ENCODE measurements at places on chromosomes 7 and 10.

DNA sequence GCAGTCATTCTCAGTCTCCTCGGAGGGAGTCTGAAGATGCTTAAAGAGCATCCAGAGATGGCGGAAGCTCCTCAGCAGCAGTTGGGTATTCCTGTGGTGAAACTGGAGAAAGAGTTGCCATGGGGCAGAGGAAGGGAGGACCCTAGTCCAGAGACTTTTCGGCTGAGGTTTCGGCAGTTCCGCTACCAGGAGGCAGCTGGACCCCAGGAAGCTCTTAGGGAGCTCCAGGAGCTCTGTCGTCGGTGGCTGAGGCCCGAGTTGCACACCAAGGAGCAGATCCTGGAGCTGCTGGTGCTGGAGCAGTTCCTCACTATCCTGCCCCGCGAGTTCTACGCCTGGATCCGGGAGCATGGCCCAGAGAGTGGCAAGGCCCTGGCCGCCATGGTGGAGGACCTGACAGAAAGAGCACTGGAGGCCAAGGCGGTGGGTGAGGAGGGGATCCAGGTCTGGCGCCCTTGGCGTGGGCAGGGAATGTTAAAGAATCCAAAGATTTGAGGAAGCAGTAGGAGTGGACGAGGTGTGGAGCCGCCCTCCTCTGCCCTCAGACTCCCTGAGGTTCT lies 2.9 kb downstream of the ZSCAN25 start:
- no peak for DNase-seq

DNA sequence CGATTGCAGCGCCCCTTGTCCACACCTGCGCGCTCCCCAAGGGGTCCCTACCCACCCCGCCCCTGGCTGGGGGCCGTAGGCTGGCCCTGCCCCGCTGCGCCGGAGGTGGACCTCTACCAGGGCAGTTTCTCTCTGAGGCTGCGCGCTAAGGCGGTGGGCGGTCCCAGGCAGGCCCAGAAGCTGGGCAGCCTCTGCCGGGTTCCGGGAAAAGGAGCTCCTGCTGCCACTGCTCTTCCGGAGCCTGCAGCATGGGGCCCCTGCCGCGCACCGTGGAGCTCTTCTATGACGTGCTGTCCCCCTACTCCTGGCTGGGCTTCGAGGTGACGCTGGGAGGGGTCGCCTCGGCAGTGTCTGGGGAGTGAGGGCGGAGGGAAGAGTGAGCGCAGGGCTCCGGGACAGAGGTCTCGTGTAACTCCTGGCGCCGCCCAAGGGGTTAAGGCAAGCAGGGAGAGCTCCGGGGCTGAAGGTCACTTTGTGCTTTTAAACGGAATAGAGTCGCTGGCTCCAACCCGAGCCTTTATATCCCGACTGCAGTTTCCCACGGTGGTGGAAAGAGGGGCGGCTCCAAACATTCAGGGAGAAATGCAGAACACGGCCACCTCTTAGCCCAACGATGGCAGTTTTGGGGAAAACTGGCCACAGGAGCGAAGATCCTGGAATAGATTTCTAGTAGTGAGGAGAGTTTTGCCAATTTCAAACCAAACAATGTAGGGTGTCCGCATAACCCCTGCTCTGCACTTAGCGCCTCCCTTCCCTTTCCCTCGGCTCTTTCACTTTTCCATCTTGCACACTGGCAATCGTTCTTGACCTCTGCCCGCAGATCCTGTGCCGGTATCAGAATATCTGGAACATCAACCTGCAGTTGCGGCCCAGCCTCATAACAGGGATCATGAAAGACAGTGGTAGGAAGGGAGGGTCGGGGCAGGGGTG lies at the start of gene GSTK1:
TSS of gene GSTK1 (plus strand) at position 176 of the 930 bp plus-strand sequence. CDS start at position 249, 73 bp downstream.
- peak; percentile 87 for DNase-seq

GRCh38 chr7:1590476-1590875 lies 20.6 kb upstream of the PSMG3 start:
- DNase-seq: no peak

- no peak for DNase-seq
Measured at GRCh38 chr10:89053555-89053954, 63.0 kb downstream of the FAS start.

GRCh38 chr7:122311734-122312450 lies 7.3 kb upstream of the FEZF1 start:
- DNase-seq: no peak

DNA sequence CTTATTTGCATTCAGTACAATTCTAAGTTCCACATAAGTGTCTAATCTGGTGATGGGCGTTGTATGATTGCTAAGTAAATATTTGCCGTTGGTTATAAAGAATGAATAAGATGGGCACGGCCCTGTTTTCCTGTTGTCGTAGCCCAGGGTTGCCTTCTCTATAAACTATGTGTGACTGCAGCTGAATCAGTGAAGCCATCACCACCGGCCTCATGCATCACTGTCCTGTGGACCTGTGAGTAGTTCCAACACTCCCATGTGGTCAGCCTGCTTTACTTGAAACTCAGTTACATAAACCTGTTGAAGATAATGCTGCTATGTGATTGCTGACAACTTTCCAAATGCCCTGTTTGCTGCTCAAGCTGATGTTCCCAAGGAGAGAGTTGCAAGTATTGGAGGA lies 21.6 kb upstream of the KLF6 start:
- DNase-seq: no peak

DNA sequence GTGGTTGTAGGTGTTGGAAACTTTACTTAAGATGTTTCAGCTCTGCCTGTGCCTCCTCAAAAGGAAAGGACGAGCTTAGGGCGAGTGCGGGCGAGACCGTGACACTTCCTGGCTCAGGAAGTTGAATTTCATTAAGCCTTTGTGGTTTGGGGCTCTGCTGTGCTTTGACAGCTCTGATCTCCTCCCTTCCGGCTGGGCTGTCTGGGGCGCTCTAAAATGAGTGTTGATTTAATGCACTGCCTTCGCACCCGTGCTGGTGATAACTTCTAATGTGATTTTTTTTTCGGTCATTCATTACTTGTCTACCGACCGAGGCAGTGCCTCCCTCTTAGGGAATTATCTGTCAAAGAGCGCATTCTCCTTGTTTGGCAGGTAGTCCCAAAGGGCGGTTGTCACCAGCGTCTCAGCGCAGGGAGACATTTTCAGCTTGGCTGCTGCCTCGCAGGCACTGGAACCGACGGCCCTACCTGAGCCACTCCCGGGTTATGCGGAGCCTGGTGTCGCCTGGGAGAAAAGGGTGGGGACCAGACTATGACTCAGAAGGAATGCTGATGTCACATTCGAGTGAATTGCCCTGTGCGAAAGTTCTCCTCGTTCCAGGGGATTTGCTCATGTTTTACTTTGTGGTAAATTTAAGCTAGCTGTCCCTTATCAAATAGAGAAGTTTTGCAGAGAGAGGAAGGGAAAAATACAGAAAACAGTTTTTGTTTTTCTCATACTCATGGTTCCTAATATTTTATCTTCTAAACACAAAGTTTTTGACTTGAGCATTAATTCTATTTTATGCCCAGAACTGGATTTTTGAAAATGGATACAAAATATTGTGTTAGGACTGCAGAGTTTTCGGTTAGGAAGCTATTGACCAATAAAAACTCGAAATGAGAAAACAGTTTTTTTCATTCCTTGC lies 920 bp downstream of the TES start:
- peak; percentile 90 for DNase-seq

DNA sequence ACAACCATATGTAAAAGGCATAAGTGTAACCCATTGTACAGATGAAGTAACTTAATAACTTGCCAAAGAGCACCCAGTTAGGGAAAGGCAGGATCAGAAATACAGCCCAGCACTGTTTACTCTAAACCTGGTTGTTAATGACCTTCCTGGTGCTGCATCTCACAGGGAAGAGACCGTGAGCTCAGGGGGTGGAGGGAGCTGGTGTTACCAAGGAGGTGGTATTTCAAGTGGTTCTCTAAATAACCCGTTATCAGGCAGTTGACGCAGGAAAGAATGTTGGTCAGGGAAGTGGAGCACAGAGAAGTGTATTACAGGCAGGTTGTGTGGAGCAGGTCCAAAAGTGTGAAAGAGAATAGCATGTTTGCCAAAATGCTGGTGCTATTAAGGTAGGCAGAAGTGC lies 4.4 kb upstream of the ST7 start:
- DNase-seq: no peak

GRCh38 chr10:126833542-126833941 lies 71.7 kb upstream of the DOCK1 start:
- DNase-seq: no peak

DNA sequence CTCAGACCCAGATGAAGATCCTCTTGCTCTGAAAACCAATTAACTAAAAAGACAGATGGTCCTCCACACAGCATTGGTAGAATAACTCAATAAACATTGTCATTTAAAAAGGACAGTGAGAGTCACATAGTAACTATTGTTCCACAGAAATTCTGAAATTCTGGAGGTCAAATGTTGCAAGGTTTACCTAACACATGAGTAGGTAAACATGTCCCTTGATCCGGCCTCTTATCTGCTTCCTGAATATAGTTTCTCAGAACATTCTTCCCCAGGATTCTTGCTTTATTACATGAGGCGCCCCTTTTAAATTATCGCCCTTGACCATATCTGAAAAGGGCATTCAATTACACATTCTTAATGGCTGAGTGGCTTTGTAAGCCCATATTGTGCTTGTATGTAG lies 270.7 kb downstream of the SEMA3D start:
- DNase-seq: no peak

- DNase-seq: no peak
Measured at GRCh38 chr7:107147464-107148393, 21.1 kb upstream of the HBP1 start.

Data from H54 (cell line).